GM12878 (cell line): ENCODE measurements at places on chromosomes 7 and 10. TPM values are rescaled to one million over a fixed set of nuclear protein-coding genes. Genes with fewer than 3 reads are reported as not detected.

Gene C10orf105
- total RNA-seq = 0.03 and 0.05 TPM in 2 replicates

Gene NPFFR1
- not detected in 2 replicates for total RNA-seq

Gene SYT15
- total RNA-seq = 0.51 and 0.56 TPM in 2 replicates

- no peak overlapping the region for H3K4me3 ChIP-seq
- H3K36me3 ChIP-seq = no peaks in the 10 kb centered on the region
- DNase-seq = no peak
- H3K4me1 ChIP-seq = no peaks in the 10 kb centered on the region
Measured at GRCh38 chr10:60466267-60467201, 76.9 kb upstream of the ANK3 start.

DNA sequence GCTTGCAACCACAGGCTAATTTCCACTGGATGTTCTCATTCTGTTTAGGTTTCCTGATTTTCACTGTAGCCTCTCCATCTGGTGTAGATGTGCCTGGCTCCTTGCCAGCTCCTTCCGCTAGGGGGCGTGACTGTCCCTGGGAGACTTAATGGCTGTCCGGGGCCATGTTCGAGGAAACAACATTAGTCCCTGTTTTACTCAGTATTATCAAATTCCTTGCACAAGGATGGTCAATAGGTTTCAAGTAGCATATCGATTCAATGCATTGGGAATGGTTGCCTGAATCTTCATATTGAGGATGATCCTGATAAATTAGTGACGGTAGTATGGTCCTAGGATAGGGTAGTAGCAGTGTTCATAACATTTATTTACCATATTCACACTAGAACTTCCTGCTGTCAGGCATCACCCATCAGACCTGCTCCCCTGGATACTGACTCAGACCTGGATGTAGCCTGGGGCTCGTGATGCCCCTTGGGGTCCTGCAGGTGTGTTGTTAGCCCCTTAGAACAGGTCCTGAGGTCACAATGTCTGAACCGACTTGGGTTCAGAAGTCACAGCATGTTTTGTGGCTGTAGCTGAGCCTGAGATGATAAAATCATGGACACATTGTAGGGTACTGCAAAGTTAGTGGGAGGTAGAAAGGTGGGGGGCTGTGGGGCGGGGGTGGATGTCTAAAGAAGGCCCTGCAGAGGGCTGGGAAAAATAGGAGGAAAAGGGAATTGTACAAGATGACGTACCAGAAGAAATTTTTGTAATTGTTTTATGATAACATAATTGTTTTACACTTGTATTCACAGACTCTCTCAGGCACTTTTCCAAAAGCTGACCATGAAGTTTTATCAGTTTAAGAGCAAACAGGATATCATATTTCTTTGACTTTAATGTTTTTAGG lies 8.9 kb upstream of the EXOC6 start:
- no peaks in the 10 kb centered on the region for H3K27me3 ChIP-seq
- H3K27ac ChIP-seq = no peak overlapping the region
- H3K4me3 ChIP-seq = no peak overlapping the region
- H3K36me3 ChIP-seq = no peaks in the 10 kb centered on the region

DNA sequence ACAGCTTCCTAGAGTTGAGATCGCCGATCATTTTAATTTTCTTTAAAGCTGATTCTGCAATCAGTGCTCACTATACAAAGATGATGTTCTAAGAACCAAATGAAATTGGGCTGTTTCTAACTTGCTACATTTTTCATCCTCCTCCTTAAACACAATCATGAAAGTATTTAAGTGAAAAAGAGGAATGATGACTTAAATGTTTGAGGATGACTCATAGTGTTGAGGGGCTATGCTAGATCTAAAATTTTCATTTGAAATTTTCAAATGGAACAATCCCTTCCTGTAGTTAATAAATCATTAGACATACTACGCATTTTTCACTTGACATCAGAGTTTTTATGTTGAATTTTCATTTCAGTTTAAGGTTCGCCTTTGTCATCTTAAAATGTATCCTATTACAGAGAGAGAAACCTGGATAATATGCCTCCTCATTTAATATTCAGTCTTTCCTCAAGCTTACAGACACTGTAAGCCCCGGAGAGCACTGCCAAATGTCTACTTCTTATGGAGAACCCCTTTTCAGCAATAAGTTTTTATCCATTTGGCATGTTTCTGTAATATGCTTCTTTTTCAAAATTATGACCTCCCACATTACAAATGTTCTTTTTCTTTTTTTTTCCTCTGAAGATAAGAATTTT lies 499.6 kb downstream of the MAGI2 start:
- no peak overlapping the region for H3K4me3 ChIP-seq
- H3K36me3 ChIP-seq = no peaks in the 10 kb centered on the region
- no peak overlapping the region for H3K27ac ChIP-seq
- H3K27me3 ChIP-seq = no peaks in the 10 kb centered on the region
- DNase-seq = no peak
